ENCODE measurements at places on chromosomes 2 and 18.

DNA sequence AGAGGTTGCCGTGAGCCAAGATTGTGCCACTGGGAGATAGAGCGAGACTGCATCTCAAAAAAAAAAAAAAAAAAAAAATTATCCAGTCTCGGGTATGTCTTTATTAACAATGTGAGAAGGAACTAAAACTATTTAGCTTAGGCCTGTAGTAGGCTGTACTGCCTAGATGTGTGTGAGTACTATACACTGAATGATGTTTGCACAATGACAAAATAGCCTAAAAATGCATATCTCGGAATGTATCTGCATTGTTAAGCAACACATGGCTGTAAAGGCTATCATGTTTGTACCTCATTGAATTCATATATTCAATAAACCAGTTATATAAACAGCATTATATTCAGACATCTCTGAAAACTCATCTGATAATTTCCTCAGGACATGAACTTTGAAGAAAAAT lies 191.2 kb upstream of the SESTD1 start:
- no peak for DNase-seq

DNA sequence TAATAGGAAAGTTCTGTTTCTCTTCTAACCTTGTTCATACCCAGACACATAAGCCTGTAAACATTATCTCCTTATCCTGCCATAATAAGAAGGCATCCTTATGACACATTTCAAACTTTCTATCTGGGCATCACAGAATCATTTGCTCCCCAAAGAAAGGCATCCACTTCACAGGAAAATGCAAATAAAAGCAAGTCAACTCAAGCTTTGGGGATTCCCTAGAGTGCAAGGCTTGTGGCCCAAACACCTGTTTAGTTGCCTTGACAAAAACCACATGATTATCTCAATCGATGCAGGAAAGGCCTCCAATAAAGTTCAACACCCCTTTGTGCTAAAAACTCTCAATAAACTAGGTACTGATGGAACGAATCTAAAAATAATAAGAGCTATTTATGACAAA lies 195.7 kb upstream of the GALNT5 start:
- DNase-seq, result no peak

DNA sequence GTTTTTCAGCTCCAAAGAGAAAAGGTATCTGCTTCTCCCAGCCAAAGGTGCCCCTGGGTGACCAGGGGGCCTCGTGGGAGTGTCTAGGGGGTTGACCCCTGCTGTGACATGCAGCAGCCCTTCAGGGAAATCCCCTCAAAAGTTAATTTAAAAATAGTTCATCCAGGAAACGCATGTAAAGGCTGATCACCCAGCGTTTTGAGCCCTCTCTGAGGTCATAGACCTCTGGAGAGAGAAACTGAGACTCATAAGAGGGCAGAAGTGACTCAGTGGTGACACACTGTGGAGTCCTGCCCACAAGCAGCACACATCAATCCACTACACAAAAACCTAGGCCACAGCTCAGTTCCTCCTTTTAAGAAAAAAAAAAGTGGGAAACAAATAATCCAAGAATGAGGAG lies 11.9 kb downstream of the GAL3ST2 start:
- DNase-seq, result no peak

GRCh38 chr2:32948266-32948665 lies 1.5 kb downstream of the LTBP1 start:
- no peak for DNase-seq

DNA sequence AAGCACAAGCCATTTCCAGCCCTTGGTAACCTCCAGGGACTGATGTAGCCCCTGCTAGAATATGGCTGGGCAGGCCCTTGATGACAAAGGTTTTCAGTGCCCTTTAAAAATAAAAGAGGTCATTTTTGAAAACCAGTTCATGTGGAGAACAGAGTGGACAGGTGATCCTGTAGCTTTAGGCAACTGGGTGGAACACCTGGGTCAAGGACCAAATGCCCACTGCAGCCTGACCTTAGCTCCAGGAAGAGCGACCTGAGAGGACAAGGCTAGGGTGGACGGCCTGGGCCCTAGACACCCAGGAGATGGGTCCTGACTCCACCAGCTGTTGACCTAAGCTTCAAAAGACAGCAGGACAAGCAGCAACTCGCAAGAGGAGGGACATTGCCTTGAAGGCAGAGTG lies 116.6 kb downstream of the LIPG start:
- DNase-seq, result no peak

DNA sequence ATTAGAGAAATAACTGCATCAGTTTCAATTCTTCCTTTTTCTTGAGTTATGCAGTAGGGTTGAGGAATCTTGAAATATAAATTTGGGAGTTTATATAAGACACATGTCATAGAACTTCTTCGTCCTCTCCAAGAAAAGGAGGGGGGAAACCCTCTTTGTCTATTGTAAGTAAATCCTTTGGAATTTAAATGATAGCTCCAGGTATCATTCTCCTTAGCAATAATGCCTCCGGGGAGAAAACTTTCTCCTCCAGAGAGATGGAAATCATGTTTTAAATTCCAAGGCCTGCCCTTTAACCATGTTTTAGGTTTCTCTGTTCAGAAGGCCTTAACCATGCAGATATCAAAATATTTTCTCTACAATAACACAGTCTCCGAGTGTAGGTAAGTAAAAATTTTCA lies 899.7 kb upstream of the GCFC2 start:
- DNase-seq, result no peak

GRCh38 chr2:229713371-229714079 lies 830 bp downstream of the DNER start:
- no peak for DNase-seq

DNA sequence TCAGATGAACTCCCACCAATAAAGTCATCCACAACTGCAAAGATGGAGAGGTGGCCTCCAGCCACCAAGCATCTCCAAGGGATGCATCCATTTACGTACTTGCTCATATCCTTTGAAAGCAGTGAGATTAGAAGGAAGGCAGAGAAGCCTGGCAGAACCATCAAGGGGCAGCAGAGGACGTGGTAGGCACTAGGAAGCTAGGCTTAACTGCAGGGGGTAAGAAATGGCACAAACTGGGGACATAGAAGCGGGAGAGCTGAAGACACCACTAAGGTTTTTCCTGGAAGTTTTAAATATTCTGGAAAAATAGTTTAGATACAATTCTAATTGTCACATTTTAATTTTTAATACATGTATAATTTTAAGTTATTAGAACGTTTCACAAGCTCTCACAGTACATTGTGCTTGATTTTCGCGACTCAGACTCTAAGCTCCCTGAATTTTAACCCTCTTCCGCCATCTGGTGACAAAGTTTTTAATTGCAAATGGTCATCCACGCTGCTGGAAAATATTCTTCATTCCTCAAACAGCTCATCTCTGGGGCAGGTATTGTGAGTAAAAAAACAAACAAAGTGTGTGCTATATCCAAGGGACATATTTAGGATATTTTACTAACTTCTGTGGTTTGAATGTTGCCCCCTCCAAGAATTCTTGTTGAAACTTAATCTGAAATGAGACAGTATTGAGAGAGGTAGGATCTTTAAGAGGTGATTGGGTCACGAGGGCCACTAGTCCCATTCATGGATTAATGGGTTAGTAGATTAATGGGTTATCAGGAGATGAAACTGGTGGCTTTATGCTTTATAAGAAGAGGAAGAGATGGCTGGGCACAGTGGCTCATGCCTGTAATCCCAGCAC lies 1.6 kb upstream of the PSTPIP2 start:
- no peak for DNase-seq

DNA sequence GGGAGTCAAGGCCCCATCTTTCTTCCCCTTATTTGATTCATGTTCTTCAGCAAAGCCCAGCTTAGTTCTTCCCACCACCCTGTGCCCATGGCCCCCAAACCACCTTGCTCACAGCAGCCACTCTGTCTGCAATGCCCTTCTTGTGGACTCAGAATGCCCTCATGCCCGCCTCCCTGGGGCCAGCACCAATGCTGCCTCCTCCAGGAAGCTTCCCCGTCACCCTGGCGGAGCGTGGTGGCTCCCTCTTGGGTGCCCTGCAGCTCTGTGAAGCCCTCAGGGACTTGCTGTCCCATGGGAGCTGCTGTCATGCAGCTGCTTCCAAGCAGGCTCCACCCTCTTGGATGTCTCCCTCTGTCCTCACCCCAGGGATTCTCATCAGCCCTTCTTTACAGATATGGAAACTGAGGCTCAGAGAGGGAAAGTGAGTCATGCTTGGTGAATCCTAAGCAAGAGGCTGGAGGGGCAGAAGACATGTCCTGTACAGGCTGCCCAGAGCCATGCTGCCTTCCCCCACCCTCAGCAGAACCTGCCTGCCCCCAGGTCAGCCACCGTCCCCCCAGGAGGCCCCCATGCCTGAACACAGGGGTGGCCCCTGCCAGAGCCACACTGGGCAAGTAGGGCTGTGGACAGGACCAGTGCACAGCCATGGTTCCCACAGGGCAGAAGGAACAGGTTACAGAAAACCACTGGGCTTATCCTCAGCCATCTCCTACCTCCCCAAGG lies 11.8 kb upstream of the DUSP2 start:
- no peak for DNase-seq

DNA sequence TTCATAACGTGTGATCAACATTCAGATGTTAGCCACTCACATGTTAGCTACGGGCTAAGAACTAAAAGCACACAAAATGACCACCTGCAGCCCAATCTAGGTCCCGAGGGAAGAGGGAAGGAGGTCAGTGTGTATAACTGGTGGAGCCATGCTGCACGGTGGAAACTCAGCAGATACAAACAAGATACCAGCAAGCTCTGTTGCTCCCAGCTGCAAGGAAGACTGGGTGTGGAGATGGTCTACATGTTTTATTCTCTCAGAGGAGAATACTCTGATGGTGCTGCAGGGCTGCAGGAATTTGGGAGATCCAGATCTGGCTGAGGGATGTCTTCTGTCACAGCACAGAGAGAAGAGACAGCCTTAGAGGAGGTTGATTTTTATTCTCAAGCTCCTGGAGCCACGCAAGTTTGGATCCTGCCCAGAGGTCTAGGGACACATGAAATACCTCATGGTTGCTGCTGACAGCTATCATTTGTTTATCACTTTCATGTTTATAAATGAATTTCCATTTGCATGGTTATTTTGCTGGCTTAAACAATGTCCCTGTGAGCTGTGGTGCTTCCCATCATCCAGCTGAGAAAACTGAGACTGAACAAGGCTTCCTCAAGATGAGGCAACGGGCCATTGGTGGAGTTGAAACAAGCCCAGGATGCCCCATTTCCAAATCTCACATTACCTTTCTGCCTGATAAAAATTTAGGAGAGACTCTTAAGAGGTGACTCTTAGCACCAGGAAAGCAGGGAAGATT lies 30.9 kb downstream of the RNF144A start:
- no peak for DNase-seq

DNA sequence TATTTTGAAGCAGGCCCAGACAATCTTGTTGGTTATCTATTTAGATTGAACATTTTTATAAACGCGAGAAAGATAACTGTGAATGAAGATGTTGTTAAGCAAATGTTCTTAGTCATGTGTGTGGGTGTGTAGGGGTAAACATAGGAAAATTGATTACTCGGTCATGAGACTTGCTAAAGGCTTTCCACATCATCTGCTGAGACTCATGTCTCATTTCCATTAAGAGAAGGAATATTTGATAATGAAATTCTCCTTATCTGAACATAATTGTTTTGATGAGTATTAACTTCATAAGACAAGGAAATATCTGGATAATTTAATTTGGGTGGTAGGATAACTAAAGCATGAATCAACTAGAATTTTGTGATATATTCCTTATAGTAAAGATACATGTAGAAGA lies 19.7 kb downstream of the CCDC102B start:
- no peak for DNase-seq

Measured in stimulated activated CD8-positive, alpha-beta memory T cell treated with anti-CD3 and anti-CD28 coated beads, Interleukin-7, amount 100 ng/mL, for 1 hour (primary cell).